A549 (cell line): ENCODE measurements at places on chromosomes 1 and 21.

DNA sequence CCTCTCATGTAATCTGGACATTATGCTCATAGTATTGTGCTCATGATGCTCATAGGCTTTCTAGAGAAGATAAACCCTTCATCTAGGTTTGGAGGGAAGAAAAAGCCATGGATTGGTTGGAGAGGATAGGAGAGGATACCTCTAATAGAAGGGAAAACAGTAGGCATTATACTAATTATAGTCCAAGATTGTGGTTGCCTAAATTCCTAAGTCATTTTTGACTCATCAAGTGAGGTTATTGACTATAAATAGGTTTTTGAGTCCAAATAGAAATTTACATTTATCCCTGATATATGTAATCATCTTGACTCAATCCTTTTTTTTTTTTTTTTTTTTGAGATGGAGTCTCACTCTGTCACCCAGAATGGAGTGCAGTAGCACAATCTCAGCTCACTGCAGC lies 5.0 kb downstream of the SYT11 start:
- DNase-seq = no peak

- no peak for DNase-seq
Observed at GRCh38 chr1:2132222-2133038, 62.1 kb downstream of the FAAP20 start.

GRCh38 chr1:85571828-85572227 lies 8.7 kb upstream of the CCN1 start:
- DNase-seq = no peak

GRCh38 chr1:200628223-200628881 lies 7.8 kb upstream of the KIF14 start:
- DNase-seq = no peak

GRCh38 chr1:5424802-5425703 lies 567.2 kb downstream of the NPHP4 start:
- no peak for DNase-seq

DNA sequence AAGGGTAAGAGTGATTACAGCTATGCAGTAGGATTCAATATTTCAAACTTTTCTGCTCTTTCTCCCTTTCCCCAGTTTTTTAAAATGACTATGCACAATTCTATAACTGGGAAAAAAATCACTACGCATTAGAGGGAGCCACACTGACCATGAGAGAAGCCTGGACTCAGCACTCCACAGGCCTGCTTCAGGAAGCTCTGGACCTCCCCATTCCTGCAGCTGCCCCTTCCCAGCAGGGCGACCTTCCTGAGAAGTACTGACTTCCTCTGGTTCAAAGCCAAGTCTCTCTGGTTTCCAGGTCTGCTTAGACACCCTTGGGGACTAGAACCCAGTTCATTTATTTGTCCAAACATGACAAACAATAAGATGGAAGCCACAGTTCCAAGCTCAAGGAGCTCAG lies 42.0 kb upstream of the CLSTN1 start:
- DNase-seq = no peak

DNA sequence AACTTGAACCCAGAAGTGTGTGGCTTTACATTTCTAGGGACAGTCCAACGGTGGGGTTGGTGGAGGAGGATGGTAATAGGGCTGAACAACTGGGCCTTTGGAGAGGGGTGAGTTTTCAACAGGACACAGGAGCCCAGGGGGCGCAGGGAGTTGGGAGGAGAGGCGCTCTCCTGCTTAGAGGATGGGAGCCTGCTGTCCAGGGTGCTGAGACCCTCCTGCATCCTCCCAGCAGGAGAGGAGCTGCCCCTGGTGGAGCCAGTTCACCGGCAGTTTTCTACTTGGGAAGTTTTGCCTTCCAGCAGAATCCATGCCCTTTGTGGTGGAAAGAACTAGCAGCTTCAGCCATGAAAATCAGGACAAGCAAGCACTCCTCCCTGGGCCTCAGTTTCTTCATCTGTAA lies 8.6 kb downstream of the KCNC4 start:
- no peak for DNase-seq

DNA sequence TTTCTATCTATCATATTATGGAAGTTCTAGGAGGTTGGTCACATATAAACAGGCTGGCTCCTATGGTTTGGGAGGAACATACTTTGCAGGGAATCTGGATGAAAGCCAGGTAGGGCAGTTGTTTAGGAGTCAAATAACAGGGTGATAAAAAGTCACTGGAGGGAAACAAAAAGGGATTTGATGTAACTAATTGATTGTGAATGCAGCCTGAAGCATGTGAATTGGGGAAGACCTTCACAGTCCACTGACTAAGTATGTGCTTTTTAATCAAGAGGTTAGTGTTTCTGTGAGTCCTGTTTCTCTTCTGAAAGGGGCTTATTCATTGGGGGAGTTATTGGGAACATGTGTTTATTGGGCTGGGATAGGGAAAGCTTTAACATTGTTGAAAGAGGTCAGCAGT lies 41.3 kb downstream of the HMCN1 start:
- no peak for DNase-seq

GRCh38 chr1:165075725-165076370 lies 280.7 kb downstream of the LMX1A start:
- peak; percentile 24 for DNase-seq

GRCh38 chr1:194723067-194723466 lies 1536.7 kb upstream of the B3GALT2 start:
- no peak for DNase-seq

DNA sequence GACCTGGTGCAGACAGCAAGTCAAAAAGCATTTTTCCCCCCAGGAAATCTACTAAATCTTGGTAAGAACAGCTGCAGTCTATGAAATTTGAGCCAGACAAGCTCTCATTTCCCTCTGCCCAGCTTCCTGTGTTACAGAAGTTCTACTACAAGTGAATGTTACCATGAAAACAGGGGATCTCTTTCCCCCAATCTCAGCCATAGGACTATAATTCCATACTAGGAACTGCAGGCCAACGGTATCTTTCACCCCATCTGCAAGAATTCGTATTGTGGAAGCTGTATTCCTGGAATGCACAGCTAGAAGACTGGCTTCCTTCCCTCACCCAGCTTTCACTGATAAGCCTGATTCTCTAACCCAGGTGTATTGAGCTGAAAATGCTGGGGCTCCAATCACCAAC lies 1655.4 kb downstream of the BRINP3 start:
- DNase-seq = no peak

DNA sequence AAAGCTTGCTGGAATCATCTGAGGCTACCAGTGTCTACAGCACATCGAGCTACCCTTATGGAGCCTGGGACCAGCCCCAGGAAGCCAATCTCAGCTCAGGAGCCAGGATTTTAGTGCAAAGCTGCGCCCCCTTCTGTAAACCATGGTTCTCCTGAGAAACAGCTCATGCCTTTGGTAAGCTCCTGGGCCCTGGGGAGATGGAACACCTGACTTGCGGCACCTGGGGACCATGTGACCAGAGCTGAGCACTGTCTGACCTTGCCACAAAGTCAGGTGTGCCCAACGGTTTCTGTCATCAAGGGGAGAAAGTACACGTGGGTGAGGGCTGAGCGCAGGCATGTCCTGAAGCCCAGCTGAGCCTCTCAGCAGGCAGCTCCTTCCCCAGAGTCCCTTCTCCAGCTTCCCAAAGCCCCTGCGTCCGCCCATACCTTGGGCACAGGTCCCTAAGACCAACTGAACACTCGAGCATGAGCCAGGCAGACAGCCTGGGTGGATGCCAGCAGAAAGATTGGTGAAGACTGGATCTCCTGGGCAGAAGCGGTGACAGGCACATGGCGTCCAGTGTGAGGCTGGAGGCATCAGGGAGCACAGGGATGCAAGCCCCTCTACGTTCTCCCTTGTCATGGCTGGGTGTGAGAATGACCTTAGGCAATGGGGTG lies 57.9 kb upstream of the TENT5B start:
- no peak for DNase-seq

DNA sequence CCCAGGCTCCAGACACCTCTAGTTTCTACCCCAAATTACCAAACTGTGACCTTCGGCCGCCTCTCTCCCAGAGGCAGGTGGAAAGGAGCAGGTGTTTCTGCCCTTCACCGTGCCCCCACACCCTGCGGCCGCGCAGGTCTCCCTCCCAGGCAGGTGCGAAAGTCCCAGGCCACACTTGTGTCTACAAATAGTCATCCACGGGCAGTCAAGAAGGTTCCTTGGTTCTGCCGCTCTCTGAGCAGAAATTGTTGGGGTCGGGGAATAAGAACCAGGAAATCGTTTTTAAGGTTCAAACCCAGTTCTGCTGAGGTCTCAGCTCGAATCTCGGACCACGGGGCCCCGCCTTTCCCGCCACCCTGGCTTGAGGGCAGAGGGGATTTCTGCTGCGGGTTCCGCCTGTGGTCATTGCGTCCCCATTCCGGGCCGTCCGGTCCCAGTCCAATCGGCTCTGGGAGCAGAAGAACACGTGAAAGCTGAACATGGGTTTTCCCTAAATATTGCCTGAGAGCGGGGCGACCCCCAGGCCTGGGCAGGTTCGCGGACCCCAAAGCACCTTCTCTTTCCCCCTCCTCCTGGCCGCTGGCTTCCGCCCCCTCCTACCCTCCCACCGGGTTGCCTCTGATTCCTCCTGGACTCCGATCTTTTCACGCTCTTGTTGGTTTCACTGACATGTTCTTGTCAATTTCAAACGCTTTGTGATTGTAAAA lies 1.2 kb upstream of the ATF3 start:
- no peak for DNase-seq

GRCh38 chr1:30757352-30758120 lies at the start of gene LAPTM5:
LAPTM5 (minus strand) TSS chr1:30757774; CDS start chr1:30757745, 29 bp downstream.
- DNase-seq = no peak

GRCh38 chr1:157505481-157506272 lies 46.6 kb downstream of the FCRL5 start:
- DNase-seq = peak; percentile 67

DNA sequence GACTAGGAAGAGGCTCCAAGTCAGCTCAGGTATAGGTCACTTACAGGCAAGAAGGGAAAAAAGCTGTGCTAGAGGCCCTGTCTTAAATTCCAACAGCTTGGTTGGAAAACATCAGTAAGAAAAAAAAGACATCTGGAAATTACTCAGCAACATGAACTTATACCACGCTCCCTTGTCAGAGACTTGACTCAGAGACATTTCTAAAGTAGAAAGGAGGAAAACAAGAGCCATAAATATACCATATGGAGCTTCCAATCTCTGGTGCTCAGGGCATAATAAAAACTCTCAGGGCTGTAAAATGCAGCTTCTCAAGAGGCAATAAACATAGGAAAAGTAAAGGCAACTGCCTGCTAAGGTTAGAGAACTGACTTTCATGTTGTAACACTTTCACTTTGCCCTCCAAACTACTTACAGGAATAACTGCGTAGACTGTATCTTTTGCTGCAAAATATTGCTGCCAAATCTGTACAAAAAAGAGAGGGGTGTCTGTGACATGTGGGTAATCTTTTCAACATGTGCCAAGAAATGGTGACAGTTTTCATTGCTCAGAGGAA lies 14.7 kb downstream of the ATPAF1 start:
- DNase-seq = no peak

- no peak for DNase-seq
Observed at GRCh38 chr1:213956295-213956770, 31.4 kb upstream of the PROX1 start.

DNA sequence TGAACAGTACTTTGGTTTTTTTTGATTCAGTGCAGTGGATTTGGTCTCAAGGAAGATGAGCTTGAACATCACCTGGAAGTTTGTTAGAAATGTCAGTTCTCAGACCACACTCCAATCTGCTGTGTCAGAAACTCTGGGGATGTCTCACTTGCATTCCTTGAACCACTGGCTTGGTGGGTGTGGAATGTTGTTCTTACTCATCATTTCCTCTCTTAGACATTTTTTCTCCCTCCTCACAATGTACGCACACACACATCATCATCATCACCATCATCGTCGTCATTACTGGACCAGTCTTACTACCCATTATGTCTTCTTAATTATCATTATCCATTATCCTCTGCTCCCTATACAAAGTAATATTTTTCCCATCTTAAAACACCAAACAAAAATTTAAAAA lies 91.9 kb upstream of the KCNK2 start:
- DNase-seq = peak; percentile 2

GRCh38 chr1:150695561-150695960 lies 1.4 kb downstream of the GOLPH3L start:
- DNase-seq = no peak
